ENCODE measurements at places on chromosomes 6 and 20.

GRCh38 chr6:159804504-159804903, 4.4 kb downstream of the PNLDC1 start:
- no peak for DNase-seq

- DNase-seq = no peak
These were observed 57.1 kb upstream of the GJE1 start for GRCh38 chr6:142075516-142076101.

- no peak for DNase-seq
These were observed 168.1 kb downstream of the GRM4 start for GRCh38 chr6:33977606-33978411.

DNA sequence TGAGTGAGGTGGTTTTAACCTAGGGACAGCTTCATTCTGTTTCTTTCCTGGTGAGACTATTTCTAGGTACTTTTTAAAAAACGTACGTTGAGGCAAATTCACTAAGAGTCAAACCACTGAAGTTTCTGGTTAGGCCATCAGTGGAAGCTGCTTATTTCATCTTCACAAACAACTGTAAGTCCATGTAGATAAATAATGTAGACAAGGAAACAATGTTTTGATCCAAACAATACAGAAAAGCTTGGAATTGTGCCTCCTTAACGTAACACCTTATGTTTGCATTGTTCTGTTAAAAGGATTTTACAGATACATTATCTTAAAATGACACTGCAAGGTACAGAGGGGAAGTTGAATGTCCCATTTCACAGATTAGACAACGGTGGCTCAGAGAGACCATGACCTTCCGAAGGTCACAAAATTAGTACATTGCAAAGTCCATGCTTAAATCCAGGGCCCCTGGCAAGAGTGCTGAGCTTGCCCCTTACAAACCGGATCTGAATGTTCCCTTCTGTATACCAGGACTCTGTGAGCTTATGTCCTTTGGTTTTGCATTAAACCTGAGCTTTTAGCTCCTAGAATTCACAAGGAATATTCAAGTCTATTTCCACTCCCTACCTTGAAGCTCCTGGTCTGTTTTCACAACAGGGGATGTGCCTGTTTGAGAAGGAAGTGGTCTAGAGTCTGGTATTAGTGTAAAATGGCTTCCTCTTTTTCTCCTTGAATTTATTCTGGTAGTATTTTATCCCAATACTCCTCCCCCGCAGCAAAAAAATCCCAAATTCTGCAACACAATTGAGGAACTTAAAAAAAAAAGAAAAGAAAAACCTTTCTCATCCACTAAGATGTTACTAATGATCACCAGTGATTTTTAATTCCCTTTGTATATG, 28.9 kb upstream of the ZNF217 start:
- DNase-seq = no peak

DNA sequence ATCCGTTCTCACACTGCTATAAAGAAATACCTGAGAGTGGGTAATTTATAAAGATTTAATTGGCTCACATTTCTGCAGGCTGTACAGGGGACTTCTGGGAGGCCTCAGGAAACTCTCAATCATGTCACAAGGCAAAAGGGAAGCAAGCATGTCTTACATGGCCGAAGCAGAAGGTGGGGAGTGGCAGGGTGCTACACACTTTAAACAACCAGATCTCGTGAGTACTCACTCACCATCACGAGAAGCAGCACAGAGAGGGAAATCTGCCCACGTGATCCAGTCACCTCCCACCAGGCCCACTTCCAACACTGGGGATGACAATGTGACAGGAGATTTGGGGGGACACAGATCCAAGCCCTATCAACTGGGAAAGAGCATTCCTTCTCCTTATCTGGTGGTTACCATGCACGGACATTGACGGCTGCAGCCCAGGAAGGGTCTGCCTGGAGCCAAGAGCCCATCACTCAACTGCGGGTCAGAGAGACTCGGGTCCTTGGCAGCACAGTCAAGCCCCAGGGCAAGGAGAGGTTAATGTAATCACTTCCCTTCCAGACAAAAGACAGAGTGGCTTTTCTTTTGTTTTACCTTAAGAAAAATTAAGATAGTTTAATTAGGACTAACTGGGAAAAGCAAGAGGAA, 112.3 kb upstream of the CST7 start:
- DNase-seq = no peak
